ENCODE measurements at places on chromosomes 4 and X.

DNA sequence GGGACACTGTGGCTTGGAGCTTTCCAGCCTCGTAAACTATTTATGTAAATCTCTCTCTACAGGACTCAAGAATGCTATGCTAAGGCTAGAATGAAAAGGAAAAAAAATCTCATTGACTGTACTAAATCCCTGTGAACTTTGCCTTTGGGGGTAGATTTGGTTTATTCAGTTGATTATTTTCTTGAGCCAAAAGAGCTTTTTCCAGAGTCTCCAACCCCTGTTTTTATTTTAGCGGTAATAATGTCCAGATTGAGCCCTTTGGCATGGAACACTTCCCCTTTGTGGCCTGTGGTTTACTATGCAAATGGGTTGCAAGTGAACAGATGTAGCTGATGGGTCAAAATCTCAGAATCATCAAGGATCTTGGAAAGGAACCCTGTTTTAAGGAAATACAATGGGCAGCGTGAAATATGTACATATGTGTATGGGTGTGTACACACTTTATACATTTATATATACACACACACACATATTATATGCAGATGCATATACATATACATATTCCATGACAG, 72.9 kb downstream of the FAM9B start:
- DNase-seq: no peak

GRCh38 chrX:71997320-71997719, 86.7 kb downstream of the NHSL2 start:
- DNase-seq: no peak

GRCh38 chr4:125838924-125839323, 524.2 kb downstream of the FAT4 start:
- DNase-seq: no peak

- no peak for DNase-seq
Measured at GRCh38 chrX:15903186-15903681, 48.6 kb upstream of the AP1S2 start.

GRCh38 chrX:30309139-30309571, at the start of gene NR0B1:
Gene NR0B1 (minus strand): TSS chrX:30309390. CDS start chrX:30309363, 27 bp downstream.
- no peak for DNase-seq

GRCh38 chrX:51798701-51799100, 55.5 kb downstream of the GSPT2 start:
- no peak for DNase-seq

GRCh38 chr4:94038195-94038594, 169.5 kb upstream of the SMARCAD1 start:
- no peak for DNase-seq

- DNase-seq: no peak
Measured at GRCh38 chr4:162011089-162011488, 152.7 kb downstream of the FSTL5 start.

- no peak for DNase-seq
Measured at GRCh38 chrX:72110051-72110875, 21.5 kb downstream of the RTL5 start.

- no peak for DNase-seq
Measured at GRCh38 chr4:1843852-1844251, 12.1 kb downstream of the LETM1 start.

- DNase-seq: no peak
Measured at GRCh38 chr4:118865091-118865708, 23.5 kb upstream of the SYNPO2 start.

DNA sequence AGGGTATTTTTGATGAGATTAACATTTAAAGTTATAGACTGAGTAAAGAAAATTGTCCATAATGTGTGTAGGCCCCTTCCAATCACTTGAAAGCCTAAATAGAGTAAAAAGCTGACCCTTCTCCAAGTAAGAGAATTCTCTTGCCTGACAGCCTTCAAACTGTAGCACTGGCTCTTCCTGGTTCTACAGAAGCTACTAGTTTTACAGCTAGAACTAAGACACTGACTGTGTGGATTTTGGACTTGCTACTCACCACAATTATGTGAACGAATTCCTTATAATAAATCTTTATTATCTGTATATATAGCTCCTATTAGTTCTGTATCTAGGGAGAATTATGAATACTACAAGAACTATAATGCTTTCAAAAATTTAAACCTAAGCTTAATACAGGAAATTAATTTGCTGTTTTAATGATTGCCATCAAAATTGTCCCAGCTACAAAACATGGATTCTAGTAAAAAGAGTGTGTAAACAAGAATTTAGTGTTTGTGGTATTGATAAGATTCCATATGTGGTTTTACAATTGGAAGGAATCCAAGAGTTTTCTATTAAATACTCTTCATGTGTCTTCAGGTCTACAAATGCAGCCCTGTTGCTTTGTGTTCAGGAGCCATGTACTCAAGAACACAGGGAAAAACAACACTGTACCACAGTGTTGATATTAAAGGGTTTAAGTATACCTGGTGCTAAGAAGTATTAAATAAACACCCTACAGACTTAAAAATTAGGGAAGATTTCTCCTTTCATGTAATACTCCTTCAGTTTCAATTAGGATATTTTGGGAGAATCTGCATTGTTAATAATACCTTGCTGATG, 366.5 kb downstream of the CXXC4 start:
- no peak for DNase-seq

DNA sequence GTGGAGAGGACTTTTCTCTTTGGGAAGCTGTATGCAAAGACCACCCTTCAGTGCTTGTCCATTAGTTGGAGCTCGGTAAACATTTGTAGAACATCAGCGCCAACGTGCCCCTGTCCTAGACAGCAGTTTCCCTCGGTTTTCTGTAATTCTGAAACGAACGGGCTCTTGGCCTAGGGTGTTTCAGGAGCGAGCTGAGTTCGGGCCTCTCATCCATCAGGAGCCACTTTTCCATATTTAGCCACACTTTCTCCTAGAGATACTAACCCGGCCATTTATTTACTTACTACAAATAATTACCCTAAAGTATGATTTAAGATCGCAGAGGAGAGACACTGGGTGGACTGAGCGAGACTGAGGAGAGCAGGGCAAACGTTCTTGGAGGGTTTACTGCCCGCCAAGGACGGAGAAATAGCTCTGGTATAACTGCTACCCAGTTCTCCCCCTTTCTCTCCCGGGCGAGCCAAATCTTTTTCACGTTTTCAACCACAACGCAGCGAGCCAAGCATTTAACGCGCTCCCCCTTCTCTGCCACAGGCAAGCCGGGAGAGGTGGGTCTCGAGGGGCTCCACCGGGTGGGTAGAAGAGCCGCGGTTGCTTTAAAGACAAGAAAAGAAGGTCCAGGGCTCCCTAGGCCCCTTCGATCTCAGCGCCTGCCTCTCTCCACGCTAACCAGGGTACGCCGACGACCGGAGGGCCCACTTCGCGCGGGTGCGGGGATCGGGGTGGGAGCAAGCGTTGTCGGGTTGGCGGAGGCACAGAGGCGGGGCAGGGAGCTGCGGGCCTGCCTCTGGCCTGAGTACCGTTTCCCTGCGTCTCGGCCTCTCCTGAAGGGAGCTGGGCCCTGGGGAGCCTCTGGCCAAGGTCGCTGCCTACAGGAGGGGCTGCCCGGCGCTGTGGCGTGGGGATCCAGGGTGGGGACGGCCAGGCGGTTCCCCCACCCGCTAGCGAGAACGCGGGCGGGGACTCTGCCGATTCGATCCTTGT, 10.8 kb upstream of the PITX2 start:
- DNase-seq: no peak

GRCh38 chrX:18549643-18550042, 122.3 kb downstream of the RS1 start:
- no peak for DNase-seq

GRCh38 chr4:119930546-119930945, 136.1 kb downstream of the MAD2L1 start:
- no peak for DNase-seq

DNA sequence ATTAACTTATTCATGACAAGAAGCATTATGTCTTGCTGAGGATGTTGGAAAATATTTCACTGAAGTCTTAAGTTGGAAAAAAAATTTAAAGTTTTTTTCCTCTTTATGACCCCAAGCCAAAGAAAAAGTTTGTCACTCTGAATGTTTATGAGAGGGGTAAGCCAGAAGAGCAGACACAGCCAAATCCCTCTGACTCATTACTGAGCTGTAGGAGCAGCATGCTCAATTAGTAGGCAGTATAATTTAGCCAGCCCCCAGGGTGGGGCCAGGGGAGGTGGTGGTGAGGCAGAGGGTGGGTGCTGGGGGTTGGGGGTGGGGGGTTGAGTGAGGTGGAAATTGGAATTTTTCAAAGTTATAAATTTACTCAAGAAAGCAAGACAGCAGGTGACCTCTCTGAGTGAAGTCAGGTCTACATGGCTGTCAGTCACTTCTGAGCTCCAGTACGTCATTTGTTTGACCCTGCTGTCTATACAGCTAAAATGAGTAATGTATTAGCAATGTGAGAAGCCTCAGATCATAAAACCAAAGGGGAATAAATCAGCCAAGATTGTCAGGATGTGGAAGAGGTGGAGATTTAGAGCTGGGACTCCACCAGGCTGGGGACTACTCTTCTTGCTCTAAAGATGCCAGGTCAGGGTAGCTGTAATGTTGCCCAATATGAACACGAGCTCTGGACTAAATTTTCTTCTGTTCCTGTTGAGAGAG, 98.8 kb upstream of the NDP start:
- DNase-seq: no peak

- no peak for DNase-seq
Measured at GRCh38 chr4:97016186-97016907, 1126.9 kb downstream of the STPG2 start.

- DNase-seq: no peak
Measured at GRCh38 chr4:149700272-149700671, 115.4 kb downstream of the IQCM start.

- DNase-seq: no peak
Measured at GRCh38 chrX:150688911-150689451, 4.2 kb upstream of the MTMR1 start.

DNA sequence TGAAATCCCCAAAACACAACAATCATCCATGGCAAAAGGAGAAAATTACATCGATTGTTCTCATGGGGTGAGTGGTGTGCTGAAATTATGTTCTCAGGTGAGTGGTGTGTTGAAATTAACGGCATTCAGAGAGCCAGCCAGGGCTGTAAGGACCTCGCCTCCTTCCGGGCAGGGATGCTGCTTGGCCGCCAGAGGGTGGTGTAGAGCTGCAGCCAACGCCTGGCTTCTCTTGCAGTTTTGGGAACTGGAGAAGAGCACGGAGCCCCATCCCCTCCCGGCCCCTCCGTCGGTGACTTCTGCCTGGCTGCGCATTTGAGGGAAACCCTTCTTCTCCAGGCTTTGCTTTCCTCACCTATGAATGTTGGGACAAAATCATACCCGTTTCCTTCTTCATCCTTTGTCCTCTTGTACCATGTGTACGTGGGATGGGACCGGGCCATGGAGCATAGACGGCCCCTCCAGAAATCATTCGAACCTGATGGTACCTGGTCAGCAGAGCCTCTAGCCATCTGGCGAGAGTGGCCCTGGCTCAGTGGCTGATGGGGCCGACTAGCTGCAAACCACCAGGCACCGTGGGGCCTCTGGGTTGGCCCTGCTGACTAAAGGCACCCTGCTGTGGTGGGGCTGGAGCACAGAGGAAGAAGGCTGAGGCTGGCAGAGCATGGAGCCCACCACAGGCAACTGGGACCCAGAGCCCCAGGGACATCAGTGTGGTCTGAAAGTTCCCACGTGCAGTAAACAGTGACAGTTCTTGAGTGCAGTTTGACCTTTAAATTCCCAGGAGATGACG, 28.4 kb downstream of the TRMT44 start:
- DNase-seq: peak; percentile 64

GRCh38 chr4:127448986-127449385, 183.8 kb upstream of the INTU start:
- DNase-seq: no peak

DNA sequence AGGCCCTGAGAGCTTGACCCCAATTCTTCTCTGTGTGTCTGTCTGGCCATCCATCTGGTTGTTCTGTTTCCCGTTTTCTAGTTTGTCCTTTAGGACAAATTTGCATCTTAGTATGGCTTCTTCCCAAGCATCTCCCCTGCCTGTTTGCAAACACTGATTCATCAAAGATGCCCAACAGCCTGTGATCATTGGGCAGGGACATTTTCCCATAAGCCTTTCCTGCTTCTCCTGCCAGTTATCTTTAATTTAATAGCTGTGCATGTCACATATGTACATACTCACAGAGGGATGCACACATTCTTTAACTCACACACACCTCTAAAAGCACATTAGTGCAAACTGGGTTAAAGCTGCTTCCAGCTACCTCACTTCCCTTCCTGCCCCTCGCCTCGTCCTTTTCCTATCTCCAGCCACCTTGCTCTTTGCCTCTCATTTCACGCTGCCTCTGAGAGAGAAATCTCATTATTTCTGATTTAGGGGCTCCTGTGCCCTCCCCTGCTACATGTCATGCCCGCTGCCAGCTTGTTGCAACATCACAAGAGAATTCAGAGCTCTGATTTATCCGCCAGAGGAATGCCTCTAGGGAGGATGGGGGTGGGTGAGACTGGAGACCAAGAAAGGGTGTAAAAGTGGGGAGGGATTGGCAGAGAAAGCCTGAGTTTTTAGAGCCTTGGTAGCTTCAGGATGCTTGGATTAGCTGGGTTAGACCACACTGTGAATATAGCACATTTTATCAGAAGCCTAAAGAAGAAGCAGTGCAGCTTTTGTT, 100.6 kb downstream of the NHS start:
- no peak for DNase-seq

- DNase-seq: no peak
Measured at GRCh38 chrX:43973249-43974099, at the start of gene NDP. Gene NDP (minus strand): TSS chrX:43973390. CDS start chrX:43958645, 14,745 bp downstream.

- no peak for DNase-seq
Measured at GRCh38 chr4:1002131-1002630, 9.0 kb upstream of the SLC26A1 start.

DNA sequence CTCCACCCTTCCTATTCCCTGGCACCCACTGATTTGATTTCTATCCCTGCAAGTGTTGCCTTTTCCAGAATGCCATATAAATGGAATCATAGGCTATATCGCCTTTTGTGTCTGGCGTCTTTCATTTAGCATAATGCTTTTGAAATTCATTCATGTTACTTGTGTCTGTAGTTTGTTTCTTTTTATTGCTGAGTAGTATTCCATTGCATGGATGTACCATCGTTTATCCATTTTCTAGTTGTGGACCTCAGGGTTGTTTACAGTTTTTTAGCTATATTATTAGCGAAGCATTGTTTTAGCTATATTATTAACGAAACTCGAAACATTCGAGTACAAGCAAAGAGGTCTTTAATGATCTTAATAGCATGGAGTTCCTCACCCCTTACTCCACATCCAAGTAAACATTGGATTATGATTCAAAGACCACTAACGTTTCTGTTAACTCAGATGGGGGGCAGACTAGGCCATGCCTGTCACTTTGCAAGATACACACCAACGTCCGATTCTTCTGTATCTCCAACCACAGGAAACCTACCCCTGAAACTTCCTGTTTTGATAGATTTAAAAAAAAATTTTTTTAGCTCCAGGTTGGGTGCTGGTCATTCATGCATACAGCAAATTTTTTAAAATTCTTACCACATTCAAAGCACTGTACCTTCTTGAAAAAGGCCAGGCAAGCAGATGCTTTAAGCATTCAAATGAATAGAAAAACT, 1.1 kb downstream of the DCK start:
- DNase-seq: no peak

- no peak for DNase-seq
Measured at GRCh38 chr4:173294444-173294843, 39.7 kb downstream of the HMGB2 start.
